ENCODE measurements at places on chromosomes 6 and 20.

DNA sequence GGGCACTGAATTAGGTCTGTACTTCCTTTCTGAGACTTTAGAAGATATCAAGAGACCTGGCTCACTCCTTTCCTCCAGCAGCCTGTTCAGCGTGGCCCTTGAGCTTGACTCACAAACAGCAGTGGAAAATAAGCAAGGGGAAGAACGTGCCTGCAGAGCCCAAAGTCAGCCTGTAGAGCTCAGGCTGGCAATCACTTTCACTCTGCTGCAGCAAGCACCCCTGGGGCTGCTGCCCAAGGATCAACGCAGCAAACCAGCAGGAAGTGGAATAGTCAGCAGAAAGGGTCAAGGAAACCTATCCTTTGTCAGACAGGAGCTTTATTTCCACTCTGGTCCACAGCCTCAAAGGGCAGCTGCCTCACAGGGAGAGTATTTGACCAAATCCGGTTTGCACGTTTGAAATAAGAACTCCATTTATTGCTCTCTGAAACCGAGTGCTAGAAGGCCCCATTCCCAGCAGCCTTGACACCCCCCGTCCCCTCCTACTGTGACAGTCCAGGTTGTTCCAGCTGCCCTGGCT is 77.4 kb downstream of the PRDM1 start:
- DNase-seq = peak; percentile 71

GRCh38 chr6:85273046-85273445 is 176.8 kb upstream of the NT5E start:
- DNase-seq = no peak

- no peak for DNase-seq
Measured at GRCh38 chr6:169194737-169195136, 58.9 kb downstream of the THBS2 start.

GRCh38 chr6:17062871-17063440 is 38.9 kb upstream of the STMND1 start:
- DNase-seq = no peak

DNA sequence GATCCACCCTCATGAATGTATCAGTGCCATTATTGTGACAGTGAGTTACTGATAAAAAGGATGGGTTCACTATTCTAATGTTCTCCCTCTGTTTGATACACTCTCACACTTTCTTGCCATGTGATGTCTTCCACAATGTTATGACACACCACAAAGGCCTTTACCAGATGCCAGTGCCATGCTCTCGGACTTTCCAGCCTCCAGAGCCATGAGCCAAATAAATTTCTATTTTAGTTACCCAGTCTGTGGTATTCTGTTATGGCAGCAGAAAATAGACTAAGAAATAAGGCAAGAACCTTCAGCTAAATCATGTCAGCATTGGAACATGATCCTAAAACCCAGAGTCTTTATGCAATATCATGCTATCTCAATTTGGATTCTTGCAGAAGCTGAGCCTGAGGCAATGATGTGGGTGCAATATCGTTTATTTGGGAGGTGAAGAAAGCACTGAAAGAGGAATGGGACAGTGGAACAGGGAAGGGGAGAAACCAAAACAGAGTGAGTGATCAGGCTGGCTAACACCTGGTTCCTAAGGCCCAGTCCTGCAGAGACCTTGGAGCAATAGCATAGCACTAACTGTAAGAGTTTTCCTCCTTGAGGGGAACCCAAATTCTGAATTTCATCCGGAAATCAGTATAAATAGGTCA is 130.4 kb upstream of the LRFN2 start:
- DNase-seq = no peak

DNA sequence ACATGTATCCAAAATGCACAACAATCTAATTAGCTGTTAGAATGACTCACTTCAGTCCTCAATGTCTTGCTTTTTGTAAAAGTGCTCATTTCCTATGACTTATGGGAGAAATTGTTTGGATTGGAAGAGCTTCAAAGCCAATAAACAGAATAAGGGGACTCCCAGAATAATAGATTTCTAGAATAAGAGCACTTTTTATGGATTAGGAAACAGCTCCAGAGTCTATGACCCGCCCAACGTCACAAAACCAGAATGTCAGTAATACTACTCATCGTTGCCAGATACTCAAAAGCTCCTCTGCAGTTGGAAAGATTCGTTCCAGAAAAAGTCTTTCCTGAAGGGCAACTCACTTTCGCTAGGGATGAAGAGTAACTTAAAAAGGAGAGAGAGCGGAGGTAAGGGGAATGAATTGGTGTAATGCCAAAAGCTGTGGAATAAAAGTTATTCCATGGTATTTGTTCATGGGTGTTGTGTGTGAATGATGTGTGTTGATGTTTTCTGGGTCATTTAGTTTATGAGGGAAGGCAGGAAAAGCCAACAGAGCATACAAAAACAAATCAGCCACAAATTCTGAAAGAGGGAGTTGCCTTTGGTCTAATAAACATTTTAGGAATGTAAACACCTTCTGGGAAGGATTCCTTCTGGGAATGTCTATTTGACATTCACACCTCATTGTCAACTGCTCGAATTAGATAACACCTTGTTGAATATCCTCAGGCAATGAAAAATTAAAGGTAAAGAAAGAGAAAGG is 64.6 kb downstream of the SYNE1 start:
- DNase-seq = no peak

DNA sequence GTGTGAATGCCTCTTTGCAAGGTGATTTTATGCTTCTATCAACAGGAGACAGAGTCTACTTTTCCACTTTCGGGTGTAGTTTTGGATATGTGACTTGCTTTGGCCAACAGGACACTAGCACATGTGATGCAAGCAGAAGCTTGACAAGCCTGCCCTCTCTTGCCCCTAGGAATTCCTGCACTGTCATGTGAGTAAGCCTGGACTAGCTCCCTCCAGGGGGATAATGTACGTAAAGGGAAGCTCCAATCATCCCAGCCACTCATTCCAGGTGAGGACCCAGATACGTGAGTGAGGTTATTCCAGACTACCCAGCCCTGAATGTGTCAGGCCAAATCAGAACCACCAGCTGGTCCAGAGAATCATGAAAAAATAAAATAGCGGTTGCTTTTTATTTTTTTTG is 33.3 kb downstream of the BEND3 start:
- peak; percentile 29 for DNase-seq

- peak; percentile 8 for DNase-seq
Measured at GRCh38 chr6:145453376-145453775, 281.9 kb downstream of the EPM2A start.

- no peak for DNase-seq
Measured at GRCh38 chr20:31472395-31473330, 2.3 kb downstream of the DEFB124 start.

DNA sequence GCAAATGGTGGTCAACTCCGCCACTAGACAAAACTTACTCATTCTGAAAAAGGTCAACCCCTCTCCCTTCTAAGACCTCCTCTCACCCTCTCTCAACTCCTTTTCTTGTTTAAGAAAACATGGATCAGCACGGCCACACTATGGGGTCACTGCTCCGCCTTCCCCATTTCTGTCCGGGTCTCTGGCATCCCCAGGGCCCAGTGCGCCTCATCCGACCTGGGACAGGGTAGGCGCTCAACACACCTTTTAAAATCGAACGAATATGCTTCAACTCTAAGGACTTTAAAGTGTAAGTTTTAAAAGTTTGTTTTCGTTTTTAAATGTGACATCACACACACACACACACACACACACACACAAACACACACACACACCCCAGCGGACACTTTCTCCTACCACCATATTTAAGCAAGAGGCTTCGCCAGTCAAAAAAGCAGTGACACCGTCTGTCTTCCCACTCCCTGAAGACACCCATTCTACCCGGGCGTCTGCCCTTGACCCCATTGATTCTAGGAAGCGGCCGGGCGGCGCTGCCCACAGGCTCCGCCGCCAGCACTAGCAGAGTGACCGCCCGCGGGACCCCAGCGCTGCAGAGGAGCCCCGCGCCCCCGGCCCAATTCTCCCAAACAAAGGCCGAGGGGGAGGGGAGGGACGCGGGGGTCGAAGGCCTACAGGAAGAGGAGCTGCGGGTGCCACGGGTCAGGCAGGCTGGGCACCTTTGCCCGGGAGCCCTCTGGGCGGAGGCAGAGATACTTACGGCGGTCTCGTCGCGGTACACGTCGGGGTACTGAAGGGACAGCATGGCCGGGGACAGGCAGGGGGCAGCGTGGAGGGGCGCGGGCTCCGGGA is 568 bp downstream of the PREP start:
- peak; percentile 43 for DNase-seq

DNA sequence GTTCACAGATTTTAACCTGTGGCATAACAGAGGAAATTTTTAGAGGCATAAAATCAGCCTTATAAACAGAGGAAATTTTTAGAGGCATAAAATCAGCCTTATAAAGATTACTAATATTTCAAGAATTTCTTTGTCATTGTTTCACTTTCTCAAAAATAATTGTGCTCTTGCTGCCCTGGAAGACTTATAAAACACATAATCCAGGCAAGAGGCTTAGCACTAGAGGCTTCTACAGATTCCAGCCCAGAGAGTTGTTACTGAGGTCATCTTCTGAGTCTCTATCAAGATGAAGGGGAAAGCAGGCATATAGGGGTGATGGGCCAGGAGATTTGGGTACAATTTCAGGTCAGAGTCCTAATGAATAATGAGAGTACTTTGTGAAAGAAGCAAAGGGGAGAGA is 85.7 kb downstream of the RFPL4B start:
- DNase-seq = no peak

DNA sequence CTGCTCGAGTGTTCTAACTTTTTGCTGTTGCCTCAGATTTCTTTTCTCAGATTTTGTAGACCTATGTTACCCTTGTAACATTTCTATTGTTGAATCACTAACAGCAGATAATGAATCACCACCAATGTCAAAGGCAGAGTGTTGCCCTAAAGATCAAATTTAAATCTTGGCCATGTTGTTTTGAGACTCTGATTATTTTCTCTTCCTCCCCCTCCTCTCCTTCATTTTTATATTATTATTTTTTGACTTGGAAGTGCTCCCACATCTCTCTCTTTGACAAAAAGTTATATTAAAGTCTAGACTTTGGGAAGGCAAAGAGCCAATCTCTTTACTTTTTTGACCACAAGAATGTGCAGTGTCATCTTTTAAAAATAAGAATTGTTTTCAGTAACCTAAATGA is 422.7 kb downstream of the NKAIN2 start:
- DNase-seq = peak; percentile 62

- no peak for DNase-seq
Measured at GRCh38 chr20:39211060-39211748, 249.1 kb downstream of the DHX35 start.

DNA sequence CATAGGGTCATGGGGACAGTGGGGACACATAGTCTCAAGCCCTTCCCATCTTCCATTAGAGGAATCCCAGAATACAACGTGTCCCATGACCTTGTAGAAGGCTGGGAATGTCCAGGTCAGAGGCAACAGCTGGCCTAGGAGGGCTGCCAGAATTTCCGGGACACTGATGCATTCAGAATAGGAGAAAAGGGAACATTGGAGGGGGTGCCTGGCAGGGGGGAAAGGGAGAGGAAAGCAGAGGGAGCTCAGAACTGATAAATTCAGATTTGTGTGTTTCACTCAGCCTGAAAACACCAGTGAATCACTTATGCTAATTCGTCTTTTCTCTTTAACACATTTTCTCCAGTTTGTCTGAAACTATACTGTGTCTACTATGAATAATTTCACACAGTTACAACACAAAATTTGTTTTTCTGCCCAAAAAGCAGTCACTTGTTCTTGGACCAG is 35.5 kb upstream of the BMP2 start:
- DNase-seq = no peak

Measured in amniotic epithelial cell (primary cell).